ENCODE measurements at places on chromosomes 1 and 21.

DNA sequence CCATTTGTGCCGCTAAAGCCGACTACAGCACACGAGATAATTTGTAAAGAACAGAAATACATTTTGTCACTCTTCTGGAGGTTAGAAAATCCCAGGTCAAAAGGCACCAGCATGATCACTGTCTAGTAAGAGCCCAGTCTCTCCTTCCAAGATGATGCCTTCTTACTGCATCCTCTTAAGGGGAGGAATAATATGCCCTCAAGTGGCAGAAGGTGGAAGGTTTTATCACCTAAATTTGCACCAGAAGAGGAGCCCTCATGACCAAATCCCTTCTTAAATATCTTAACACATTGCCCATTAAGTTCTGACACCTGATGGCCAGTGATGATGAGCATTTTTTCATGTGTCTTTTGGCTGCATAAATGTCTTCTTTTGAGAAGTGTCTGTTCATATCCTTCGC is 326.7 kb upstream of the RGS18 start:
- DNase-seq: no peak

DNA sequence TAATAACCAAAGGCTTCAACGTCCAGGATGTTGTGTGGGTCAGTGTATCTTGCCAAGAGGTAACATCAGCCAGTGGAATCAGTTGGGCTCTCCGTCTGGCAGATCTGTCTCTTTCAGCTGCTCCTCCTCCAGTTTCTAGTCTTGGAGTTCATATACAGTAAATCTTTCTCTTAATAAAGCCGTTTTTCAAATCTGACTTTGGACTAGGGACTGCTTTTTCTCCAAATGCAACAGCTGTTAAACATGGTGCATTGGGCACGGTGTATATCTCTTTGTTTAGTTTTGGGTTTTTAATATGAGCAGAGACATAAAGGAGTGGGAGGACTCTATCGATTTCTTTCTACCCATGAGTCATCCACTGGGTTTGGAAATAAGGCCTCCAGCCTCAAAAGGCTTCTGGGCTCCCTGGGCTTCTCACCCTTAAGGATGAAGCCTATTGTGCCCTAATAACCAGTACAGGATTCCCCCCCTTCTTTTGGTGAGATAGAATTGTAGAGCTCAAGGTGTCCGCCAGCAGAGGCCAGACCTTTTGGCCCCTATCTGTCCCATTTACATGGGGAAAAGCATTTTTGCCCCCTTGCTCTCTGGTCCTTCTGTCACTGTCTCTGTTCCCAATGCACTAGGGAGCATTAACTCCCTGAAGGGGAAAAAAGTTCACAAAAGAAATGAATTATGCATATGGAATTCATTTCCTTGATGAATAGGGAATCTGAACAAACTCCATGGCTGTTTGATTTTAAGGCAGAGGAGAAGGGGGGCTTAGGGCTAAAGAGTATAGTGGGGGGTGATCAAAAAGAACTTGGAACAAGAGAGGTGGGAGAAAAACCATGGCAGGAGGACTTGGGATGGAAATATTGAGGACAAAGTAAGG is 86.0 kb downstream of the PBX1 start:
- no peak for DNase-seq

GRCh38 chr21:40386294-40386911 is 460.6 kb downstream of the DSCAM start:
- DNase-seq: no peak

GRCh38 chr1:197976368-197976767 is 59.2 kb downstream of the LHX9 start:
- DNase-seq: no peak

DNA sequence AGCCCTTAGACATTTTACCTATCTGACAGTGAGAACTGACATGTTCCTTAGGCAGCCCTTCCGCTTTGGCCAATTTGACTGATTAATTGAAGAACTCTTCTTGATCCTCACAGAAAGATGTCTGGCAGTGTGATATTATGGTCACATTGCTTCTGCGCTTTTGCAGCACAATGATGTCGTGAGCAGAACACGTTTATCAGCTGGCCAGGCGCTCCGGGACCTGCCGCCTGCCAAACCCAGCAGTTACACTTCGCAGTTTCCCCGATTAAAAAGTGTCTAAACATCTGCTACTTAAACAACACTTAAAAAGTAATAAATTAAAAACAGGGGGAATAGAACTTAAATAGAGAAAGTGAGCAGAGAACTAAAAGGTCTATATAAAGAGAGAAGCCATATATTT is 103.5 kb upstream of the ETS2 start:
- no peak for DNase-seq

GRCh38 chr1:26145041-26145959 is 13.6 kb upstream of the FAM110D start:
- peak; percentile 48 for DNase-seq

DNA sequence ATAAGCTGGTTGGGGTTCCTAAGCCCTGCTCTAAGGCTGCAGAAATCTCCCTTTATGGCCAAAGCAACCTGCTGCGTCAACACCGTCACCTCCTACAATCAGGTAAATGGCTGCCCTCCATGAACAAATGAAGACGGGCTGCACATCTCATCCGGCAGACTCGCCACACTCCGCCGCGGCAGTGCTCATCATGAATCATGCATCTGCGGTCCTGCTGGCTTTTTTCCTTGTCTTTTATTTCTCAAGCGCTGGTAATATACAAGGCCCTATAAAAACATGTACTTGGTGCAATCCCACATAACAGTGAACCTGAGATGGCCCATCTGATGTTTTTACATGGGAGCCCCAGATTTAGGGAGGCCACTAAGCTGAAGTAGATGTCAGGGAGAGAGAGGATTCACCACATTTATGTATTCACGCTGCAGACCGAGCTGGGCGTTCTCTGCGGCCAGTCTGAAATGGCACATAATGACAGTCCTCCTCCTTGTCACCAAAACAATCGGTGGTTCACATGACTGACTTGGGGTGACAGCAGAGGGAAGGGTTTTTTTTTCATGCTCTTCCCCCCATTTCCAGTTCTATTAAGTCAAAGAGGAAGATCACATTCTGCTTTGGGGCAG is 91.6 kb downstream of the KAZN start:
- DNase-seq: no peak

GRCh38 chr1:14803002-14803789 is 204.7 kb downstream of the KAZN start:
- DNase-seq: no peak

DNA sequence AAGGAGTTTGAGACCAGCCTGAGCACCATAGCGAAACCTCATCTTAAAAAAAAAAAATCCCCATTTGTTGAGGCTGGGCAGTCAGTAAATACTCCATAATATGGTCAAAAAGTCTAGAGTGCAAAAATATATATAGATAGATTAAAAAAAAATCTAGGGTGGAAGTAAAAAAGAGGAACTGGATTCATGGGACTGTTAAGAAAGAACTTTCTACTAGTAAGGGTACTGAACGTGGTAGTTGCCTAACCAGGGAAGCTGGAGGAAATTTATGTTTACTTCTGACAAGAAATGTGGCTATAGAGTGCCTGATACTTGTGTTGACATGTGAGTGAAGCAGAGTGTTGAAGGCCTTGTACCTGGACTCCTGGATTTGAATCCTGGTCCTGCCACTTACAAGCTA is 265.9 kb upstream of the FAM78B start:
- no peak for DNase-seq

GRCh38 chr1:239233626-239234025 is 152.7 kb upstream of the CHRM3 start:
- no peak for DNase-seq

DNA sequence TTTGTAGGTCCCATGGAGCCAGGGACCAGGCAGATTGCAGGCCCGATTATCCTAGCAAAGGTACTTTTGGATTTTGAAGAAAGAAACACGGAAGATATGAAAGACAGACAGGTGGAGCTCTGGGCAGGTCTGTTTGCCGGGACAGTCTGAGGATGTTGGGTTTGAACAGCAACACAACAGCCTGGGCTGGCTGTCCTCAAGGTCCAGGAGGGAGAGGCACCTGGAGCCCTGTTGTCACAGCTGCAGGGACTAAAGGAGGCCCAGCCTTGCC is 14.6 kb downstream of the H6PD start:
- DNase-seq: no peak

DNA sequence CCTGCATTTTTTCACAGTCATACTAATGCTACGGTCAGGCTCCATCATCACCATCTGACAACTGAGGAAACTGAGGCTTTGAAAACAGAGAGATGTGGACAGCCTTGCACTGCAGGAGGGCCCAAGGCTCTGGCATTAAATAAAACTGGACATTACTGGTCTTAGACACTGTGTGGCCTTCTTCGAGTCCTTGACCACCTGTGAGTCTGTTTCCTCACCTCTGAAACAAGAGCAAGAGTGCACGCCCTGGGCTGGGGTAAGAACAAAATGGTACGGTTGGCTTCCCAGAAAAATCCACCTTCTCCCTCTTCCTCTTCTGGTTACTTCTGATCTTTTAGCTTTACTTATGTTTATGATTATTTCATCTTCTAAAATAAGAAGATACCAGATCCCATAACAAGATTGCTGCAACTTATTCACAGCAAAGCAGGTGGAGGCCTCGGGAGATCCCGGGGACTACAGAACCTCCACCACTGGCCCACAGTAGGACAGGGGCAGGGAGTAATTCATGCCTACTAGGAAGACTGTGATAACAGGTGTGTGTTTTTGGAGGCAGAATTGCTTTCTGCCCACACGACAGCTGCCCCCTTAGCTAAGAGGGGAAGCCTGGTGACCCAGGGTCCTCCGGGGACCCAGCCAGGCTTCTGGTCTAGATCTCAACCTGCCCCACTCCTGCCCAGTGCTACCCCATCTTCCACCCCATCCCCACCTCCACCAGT is 156.4 kb upstream of the EDN2 start:
- DNase-seq: no peak

DNA sequence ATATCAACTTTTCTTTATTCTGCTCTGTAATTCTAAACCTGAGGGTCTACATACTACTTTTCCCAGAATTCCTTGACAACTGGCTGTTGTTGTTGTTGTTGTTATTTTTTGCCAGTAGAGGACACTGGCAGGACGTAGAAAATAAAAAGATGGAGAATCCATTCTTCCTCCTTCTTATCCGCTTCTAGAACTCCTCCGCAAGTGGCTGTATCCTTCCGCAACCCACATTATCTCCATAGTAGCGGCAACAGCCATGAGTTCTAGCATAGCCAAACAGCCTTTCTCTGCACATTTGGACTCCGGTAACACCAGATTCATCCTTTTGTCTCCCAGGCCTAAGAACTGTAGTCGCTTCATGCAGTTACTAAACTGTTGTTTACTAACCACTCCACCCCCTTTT is 91.1 kb upstream of the CACHD1 start:
- DNase-seq: no peak

DNA sequence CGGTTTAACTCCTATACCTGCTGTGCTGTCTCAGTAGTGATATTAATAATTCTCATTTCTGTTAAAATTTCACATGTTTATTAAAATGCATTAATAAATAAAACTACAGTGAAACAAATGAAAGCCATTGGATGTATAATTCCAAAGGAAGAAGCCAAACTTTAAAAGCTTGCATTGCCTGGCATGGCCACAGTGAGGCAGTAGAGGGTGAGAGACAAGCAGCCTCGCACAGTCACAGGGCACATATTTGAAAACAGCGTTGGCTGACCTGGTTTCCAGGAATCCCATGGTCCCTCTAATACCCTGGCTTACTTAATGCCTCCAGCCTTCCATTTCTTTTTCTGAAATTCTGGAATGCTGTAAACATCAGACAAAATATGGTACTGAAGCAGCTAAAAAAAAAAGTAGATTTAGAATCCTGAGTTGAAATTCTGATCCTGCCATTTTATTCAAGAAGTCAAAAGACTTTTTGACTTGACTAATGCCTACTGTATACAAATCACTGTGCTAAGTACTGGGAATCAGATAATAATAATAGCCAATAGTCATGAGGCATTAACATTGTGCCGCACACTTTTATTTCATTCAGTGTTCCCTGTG is 6.7 kb upstream of the RNASEL start:
- DNase-seq: no peak

DNA sequence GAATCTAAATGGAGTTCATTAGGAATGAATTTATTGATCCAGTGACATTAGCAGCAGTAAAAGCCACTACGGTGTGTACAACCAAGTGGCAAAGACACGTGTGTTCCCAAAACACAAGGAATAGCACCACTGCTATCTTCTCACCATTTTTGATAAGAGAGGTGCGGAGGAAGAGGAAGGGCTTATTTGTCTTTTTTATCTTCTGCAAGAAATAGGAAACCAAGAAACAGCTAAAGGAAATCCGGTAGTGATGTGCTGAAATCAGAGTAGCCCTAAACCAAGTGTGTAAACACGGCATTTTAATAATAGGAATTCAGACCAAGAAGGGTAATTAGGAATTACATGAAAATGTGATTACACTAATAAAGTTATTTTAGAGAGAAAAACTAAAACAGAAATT is 9.1 kb upstream of the SCYL3 start:
- DNase-seq: no peak

GRCh38 chr1:244237445-244237844 is 186.4 kb downstream of the ZBTB18 start:
- DNase-seq: no peak

DNA sequence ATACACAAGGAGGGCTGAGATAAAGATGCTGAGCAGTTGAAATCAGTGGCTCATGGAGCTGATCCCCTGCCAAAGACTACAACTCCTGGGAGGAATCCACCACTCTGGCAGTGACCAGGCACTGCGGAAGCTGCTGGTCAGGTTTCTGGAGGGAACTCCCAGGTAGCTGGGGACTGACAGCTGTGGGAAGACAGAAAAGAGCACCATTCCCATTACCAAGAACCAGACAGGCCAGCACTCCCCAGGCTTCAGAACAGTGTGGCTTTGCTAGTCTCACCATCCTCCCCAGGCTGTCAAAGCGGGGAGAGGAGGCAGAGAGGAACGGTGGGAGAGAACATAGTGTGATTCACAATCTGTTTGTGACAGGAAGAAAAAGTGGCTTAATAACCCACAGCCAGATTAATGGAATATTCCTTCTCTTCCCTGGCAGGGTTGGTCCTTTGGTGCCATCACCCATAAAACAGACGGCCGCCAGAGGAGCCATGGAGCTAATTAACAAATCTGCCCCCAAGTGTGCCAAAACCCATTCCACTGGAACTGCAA is 92.1 kb downstream of the MAB21L3 start:
- no peak for DNase-seq

- DNase-seq: no peak
Measured at GRCh38 chr1:23801338-23801748, 789 bp upstream of the GALE start.

GRCh38 chr1:60937720-60938119 is 144.6 kb upstream of the NFIA start:
- no peak for DNase-seq

DNA sequence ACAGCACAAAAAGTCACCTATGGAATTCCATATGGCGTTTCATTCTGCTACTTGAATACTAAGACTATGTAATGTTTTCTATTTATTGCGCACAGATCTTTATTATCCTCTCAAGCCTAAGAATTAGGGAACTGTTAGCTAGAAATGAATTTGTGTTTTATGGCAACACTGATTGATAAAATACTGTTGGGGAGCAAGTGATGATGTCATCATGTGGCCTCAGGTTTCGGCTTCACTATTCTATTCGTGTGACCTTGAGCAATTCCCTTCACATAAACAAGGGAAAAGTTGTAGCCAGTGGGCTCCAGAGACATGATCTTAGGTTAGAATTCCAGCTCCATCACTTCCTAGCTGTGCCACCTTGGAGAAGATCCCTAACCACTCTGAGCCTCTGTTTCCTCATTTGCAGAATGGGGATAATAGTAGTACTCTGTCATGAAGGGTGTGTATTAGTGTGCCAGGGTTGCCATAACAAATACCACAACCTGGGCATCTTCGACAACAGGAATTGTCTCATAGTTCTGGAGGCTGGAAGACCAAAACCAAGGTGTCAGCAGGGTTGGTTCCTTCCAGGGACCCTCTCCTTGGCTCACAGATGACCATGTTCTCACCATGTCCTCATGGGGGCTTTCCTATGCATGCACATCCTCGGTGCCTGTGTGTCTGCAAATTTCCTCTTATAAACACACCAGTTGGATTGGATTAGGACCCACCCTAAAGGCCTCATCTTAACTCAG is 371.2 kb downstream of the RRAGC start:
- DNase-seq: no peak
